ENCODE measurements at places on chromosomes 12 and 14.

- DNase-seq: no peak
Measured at GRCh38 chr14:93267149-93267711, 60.2 kb downstream of the UBR7 start.

DNA sequence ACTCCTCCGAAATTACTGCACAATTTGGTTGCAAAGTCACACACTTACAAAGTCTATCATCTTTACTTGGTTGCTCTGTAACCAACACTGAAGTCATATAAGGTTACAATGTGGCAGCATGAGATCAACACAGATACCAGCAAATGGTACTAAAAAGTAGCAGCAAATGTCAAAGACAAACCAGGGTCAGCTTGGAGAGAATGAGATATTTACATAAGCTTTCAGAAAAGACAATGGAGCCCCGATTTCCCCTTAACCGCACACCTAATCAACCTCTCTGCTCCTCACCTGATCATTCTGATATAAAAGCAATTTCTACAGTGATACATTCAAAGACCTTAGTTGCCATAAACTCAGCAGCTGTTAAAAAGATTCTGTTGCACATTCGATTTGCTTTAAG lies 76.4 kb upstream of the FOXN3 start:
- no peak for DNase-seq

GRCh38 chr12:93954166-93955112 lies 193.9 kb upstream of the PLXNC1 start:
- DNase-seq: no peak

- DNase-seq: no peak
Measured at GRCh38 chr14:101628975-101629374, 67.7 kb downstream of the DIO3 start.

DNA sequence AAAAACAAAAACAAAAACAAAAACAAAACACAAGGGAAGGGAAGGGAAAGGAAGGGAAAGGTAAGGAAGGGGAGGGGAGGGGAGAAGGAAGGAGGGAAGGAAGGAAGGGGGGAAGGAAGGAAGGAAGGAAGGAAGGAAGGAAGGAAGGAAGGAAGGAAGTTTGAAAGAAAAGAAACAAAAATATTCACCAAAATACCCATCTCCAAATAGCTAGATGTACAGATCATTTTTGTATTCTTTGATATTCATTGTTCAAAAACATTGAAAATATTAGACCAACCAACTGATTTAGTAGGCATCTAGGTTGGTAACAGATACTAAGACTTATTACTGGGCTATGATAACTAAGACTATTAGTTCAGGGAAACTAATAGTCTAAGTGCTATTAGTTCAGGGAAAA lies 39.1 kb upstream of the USP15 start:
- DNase-seq: no peak

GRCh38 chr12:120358412-120359100 lies 10.4 kb downstream of the MSI1 start:
- DNase-seq: no peak

- no peak for DNase-seq
Measured at GRCh38 chr12:107681836-107682820, 3.5 kb upstream of the PWP1 start.

Data from fibroblast of pulmonary artery (primary cell).